ENCODE measurements at places on chromosomes 16 and 17.

GRCh38 chr17:11412654-11413053 lies 171.6 kb downstream of the SHISA6 start:
- DNase-seq = no peak

DNA sequence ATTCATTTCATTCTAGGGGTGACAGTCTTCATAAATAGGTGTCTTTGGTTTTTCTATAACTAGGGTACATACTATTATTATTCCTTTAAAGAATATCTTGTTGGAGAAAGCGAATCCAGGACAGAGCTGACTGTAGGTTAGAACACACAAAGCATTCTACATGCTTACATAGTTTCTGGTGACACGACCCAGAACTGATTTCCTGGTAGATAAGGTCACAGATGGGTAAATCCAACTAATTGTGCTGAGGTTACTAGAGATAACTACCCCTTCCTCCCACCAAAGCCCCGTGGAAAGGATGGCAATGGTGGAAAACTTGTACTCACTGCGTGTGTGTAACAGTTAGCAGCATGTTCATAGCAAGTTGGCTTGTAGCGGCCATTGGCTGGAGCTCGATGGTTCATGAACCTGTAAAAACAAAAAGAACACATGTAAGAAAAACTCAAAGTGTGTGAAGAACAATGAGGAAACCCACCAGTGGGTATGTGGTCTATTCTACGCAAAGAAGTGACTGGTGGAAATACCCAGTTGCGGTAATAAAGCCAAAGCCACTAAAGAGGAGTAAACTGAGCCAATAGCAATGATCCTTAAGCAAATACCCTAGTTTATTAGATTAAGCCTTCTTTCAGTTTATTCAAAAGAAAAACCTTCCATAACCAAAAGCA lies 7.7 kb downstream of the MMD start:
- no peak for DNase-seq

GRCh38 chr17:40886090-40886489 lies 1.0 kb upstream of the KRT20 start:
- no peak for DNase-seq

DNA sequence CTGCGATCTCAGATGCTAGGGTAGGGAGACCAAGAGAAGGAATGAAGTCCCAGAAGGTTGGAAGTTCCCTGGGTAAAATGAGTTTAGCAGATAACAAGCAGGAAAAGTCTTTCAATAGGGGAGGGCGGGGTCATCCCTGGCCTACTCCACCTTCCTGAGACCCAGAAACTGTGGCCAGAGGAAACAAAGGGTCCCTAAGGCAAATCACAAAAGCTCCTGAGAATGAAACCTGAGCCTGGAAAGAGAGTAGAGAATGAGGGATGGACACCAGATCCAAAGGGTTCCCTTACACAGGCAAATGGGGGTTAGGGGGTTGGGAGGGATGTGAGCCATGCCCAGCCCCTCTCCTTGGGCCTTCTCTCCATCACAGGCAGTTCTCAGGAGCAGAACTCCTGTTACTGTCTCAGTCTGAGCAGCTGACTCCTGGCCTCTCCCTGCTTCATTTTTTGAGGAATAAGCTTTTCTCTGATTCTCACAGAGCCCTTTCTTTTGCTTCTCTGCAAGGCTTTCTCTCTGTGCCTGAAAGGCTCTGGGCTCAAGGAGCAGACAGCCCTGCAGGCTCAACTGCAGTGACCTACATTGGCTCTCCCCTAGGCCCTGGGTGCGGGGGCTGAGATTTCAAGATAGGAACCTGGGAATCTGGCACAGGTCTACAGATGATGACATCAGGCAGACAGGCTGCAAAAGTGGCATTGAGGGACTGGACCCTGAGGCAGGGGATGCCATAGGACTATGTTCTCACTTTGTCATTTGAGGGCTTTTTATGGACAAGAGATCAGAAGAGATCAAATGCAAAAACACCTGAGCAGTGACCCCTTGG lies 9.8 kb upstream of the NR1D1 start:
- no peak for DNase-seq

DNA sequence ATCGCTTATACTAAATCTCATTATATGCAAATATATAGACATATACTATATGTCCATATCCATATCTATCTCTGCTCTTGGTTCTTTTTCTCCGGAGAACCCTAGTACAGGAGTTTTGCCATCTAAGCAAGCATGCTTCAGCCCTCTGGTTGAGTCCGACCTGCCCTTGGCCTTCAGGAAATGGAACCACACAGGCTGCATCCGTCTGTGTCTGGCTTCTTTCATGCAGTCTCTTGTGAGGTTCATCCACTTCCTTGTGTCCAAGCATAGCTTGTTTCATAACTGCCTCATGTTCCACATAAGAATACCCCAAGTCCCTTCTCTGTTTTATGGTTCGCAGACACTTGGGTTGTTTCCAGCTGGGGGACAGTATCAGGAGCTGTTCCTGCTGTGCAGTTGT lies 16.8 kb downstream of the SNX20 start:
- DNase-seq = no peak

DNA sequence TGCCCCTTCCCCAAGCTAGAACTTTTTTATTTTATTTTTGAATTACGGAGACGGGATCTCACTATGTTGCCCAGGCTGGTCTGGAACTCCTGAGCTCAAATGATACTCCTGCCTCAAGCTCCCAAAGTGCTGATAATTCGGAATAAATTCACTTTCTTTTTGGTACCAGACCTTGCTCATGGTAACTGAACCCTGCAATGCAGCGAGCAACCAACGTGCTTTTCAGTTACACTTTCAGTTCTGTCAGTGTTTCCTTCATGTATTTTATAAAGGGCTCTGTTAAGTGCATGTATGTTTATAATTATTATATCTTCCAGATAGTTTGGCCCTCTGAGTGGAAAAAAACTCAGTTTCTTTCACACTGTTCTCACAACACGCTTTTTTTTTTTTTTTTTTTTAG lies 13.9 kb downstream of the C16orf96 start:
- no peak for DNase-seq

GRCh38 chr17:46772475-46773220 lies 45.8 kb downstream of the WNT3 start:
- no peak for DNase-seq

GRCh38 chr17:37168731-37169353 lies 206.9 kb upstream of the C17orf78 start:
- DNase-seq = no peak

DNA sequence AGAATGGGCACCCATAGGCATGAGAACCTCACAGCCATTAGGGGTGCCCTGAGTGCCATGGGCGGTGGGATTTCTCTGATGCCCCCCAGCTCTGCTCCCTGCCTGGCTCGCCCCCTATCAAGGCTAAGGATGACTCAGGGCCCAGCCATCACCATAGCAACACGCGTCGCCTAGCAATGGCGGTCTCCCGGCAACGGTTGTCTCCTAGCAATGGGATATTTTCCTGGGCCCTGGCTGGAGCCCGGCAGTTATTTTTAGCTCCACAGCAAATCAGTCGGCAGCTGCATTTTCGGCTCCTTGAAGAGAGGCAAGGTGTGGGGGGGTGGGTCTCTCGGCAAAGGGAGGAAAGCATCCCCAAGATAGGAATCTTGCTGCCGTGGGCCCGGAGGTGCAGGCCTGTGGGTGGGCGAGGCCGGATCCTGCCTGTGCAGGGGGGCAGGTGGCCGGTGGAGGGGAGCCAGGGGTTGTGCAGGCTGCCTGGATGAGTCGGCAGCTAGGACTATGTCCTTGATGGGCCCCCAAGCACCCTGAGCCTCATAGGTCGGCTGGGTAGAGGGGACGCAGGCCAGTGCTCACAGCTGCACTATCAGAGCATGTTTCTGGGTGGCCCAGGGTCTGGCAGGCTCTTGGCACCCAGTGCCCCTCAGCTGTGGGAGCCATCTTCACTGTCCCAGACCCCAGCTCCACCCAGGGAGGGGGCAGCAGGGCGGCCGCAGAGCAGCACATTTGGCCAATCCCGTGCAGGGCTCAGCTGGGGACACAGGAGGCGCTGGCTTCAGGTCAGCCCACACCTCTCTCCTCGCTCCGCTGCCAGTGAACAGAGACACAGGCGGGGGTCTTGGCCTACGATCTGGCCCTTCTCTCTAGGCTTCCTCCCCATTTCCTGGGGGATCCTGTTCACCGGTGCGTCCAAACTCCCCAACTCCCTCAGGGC lies 4.2 kb upstream of the FBXL16 start:
- no peak for DNase-seq

DNA sequence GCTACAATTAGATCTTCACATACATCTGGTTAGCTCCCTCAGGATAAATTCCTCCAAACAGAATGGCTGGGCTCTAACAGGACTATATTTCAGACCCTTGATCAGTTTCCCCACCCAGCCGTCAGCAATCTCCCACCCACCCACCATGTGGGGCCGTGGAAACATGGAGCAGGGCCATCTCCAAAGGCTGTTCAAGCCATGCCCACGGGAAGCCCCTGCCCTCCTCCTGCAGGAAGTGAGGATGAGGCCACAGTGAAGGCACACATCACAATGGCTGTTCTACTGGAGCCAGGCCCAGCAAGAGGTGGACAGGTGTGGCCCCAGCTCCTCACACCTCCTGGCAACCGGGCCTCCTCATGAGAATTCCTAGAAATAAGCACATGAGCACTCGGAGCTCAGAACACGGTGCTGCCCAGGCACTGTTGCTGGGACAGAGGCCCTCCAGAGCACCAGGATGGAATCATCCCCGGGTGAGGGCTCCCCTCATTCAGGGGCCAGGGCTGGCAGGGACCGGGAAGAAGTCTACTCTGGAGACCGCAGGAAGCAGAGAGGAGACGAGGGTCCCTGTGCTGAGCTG lies at the start of gene LITAFD:
LITAFD (plus strand) TSS at position 311 of the 577 bp plus-strand sequence. CDS start 2,005 bp downstream, outside the sequence.
- DNase-seq = no peak

DNA sequence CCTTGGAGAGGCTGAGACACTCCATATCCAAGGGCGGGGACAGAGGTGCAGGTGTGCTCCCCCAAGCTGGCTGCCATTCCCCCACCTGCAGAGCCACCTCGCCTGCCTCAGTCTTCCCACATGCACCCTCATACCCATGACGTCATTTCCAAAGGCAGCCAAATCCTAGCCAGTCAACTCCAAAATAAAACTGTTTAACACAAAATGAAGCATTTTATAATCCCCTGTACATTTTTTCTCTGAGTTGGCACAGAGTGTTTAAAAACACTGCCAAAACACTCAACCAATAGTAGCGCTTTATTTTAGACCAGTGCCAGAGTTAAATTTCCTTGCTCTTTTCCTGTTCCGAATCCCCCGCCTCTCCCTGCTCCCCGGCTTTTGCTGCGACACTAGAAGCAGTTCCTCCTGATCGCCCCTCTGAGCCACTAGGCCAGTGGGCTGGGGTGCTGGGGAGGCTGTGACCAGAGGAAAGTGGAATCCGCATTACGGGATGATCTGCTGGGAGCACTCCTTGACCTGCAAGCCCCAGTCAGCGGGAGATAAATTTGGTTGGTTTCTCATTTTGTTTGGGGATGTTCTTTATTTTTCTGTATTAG lies 139.5 kb downstream of the ZNF423 start:
- no peak for DNase-seq

DNA sequence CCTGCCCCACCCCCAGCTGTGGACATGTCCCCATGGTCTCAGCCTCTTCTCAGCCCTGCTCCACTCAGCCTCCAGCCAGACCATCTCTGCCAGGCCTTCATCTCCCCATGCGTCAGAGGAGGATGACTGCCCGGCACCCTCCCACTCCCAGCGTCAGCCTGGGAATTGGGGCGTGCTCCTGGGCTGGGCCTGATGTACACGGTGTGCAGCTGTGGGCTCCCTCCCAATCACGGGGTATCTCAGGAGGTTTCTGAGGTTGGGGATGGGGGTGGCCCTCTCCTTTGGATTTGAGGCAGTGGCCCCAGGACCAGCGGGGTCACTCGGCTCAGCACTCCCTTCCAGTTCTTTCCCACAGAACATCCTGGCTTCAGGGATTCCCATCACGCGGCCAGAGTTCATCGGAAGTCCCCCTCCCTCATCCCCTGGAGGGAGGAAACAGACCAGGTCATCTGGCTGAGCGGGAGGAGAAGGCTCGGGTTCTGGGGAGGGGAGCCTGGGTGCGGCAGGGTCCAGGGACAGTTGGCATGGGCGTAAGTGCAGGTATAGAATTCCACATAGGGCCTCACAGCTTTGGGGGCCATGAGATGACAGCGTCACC lies 36.9 kb downstream of the SOCS3 start:
- no peak for DNase-seq
